Left lobe of liver (tissue), 2 donors: ENCODE measurements at places on chromosomes 3 and 15.

- no peak for DNase-seq
Observed at GRCh38 chr3:96831175-96831574, 16.8 kb downstream of the EPHA6 start.

DNA sequence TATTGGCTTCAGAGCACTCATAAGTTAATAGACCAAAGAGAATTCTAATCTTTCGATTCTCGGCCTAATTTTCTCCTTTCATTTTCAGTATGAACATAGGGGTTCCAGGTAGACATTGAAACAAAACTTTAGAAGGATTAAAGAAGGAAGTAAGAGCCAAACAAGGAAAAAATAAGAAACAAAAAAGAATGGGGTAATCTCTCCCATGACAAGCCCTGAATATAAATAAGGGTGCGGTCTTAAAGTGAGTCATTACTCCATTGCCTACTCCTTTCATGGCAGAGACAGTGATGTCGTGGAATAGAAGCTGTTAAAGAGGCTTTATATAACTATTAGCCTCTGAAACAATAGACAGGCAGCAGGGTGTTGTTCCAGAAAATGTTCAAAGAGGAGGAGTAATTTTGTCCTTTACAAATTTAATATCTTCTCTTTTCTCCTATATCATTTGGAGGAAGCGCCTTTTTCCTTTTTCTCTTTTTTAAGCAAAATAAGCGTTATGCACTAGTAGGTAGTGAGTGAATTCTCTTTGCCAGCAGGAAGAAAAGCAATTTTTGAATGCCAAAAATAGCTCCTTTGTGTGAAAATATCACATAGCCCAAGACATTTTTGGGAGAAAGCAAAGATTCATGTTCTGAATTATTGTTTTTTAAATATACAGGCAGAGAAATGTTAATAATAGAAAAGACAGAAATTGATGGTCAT is 607.9 kb upstream of the KCNMB2 start:
- no peak for DNase-seq

GRCh38 chr3:182810574-182811268 is 17.4 kb downstream of the ATP11B start:
- DNase-seq: no peak

DNA sequence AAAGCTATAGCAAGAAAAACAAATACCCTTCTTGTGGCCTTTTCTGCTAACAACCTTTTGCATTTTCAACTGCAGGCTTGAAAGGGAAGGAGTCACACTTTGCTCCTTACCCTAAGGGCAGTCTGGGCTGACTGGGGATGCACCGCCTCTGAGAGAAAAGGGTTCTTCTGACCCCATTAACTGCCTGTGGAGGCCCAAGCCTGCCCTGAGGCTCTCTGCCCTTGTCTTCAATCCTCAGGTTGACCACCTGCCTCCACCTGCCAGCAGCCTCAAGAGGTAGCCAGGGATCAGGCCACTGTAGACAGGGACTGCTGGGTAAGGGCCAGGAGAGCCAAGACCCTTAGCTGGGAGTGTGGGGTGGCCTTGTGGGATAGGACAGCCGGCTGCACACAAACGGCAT is 93.8 kb downstream of the SQOR start:
- no peak for DNase-seq

GRCh38 chr15:54599386-54599785 is 597.4 kb downstream of the RSL24D1 start:
- DNase-seq: no peak
